ENCODE measurements at places on chromosomes 7 and 10.

- DNase-seq, result no peak
Observed at GRCh38 chr7:155996718-155997280, 184.5 kb upstream of the SHH start.

DNA sequence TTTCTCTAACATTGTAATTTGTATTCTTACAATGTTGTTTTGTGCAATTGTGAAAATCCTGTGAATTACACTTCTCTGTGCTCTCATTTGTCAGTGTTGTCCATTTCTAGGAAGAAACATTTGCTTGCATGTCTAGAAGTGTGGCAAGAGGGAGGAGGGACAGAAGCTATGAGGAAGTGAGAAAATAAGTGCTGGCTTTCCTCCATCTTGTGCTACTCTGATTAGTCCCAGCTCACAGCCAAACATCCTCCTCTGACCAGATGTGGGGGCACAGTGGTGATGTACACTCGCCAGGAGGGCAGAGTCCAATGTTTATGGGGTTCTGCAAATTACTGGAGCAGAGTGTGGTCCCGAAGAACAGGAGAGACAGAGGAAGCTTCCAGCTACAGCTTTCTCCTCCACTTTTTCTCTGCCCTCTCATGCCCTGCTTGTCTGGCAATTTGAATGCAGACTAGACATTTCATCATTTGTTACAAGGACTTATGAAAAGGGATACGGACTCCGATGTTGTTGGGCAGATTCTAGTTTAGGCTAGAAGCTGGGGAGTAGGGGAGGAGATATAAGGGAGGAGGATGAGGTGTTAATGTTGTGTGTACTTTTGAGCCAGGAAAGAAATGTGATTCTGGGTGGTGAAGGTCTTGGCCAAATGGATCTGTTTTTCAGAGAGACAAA is 131.0 kb upstream of the C1GALT1 start:
- DNase-seq, result no peak

GRCh38 chr7:115292381-115292780 is 370.5 kb downstream of the MDFIC start:
- DNase-seq, result no peak

- DNase-seq, result no peak
Observed at GRCh38 chr10:89373916-89374711, 3.7 kb upstream of the IFIT1B start.

GRCh38 chr7:32536585-32536984 is 41.3 kb downstream of the AVL9 start:
- no peak for DNase-seq

GRCh38 chr10:70785190-70785589 is at the start of gene TBATA:
Gene TBATA, minus strand, starts transcription at chr10:70785377. Its CDS starts 1,998 bp downstream, at chr10:70783379.
- no peak for DNase-seq

DNA sequence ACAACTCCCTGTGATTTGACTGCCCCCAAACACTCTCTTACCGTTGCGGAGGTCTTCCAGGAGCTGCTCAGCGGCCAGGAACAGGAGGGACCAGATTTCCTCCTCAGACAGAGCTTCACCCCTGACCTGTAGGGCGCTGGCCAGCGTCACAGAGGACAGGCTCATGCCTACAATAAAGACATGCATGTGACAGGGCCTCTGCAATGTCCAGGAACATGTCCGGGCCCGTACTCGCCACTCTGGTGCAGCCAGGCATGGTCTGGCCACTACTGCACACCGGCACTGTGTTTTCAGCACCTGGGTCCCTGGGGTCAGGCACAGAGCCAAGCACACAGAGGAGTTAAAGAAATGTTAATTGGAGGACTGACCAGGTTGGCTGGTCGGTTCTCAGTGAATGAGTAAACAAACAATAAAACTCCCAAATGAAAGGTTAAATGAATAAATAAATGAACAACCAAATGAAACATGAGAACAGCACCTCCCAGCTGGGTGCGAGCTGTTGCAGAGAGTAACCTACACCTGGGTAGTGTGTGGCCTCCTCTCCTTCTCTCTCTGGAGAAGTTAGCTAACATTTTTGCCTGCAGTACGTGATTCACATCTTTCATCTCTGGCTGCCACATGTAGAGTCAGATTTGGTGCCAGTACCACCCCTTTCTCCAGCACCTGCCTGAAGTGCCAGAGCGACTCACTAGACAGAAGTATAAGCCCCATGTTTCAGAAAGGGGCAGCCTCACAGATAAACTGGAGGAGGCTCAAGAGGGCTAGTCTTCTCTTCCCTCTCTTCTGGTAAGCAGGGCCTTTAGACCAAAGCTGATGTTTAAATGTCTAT is 22.8 kb downstream of the FRMPD2 start:
- no peak for DNase-seq

- no peak for DNase-seq
Observed at GRCh38 chr7:155844526-155844925, 32.3 kb upstream of the SHH start.

- DNase-seq, result no peak
Observed at GRCh38 chr10:125627646-125628045, 55.3 kb downstream of the TEX36 start.

GRCh38 chr7:572416-573268 is 53.0 kb upstream of the PDGFA start:
- DNase-seq, result peak; percentile 70

DNA sequence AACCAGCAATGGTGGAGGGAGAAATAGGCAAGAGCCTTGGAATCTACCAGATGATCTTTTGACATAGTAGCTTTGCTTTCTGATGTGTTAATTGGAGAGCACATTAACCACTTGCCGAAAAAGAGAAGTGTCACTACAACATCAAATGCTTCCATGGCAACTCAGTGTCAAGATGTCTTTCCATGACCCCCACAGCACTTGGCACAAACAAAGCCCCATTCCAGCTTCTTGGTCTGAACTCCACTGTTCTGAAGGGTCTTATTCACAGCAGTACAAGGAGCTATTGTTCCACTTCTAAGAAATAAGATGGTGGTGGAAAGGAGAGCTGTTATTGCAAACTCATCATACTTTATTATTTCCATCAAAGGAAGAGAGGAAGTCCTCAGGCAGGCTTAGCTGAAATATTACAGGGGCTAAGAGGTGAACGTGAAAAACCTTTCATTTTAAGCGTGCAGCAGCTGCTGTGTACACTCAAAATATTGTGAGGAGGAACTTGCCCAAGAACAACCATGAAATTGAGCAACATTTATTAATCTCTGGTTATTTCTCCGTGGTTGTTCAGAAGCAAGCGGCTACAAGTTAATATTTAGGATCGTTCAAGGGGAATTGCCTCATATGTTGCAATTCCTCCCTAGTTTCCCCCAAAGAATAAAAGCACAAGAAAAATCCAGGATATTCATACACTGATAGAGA is 354.8 kb upstream of the CELF2 start:
- DNase-seq, result no peak

DNA sequence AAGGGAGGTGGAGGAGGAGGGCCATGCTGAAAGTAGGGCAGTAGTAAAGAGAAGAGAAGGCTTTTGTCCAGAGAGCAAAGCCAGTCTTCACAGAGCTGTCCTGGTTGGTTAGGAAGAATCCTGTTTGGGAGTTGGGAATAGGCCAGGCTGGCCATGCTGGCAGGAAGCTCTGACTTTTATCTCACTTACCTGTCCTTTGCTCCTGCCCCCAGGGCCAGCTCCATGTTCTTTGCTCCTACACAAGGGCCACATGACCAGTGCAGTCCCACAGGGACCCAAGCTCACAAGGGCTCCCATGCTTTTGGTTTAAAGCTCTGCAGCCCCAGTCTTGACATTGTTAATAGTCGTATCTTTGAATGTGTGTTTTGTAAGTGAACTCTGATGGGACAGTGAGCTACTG is 161.6 kb upstream of the KMT2E start:
- DNase-seq, result no peak

GRCh38 chr10:126006264-126006663 is 109.9 kb downstream of the FANK1 start:
- DNase-seq, result no peak

- no peak for DNase-seq
Observed at GRCh38 chr10:72254813-72255568, 18.7 kb upstream of the DDIT4 start.

DNA sequence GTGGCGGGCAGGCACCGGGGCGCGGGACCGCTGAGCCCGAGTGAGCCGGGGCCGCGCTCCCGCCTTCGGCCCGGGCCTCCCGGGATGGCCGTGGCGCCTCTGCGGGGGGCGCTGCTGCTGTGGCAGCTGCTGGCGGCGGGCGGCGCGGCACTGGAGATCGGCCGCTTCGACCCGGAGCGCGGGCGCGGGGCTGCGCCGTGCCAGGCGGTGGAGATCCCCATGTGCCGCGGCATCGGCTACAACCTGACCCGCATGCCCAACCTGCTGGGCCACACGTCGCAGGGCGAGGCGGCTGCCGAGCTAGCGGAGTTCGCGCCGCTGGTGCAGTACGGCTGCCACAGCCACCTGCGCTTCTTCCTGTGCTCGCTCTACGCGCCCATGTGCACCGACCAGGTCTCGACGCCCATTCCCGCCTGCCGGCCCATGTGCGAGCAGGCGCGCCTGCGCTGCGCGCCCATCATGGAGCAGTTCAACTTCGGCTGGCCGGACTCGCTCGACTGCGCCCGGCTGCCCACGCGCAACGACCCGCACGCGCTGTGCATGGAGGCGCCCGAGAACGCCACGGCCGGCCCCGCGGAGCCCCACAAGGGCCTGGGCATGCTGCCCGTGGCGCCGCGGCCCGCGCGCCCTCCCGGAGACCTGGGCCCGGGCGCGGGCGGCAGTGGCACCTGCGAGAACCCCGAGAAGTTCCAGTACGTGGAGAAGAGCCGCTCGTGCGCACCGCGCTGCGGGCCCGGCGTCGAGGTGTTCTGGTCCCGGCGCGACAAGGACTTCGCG is 534 bp downstream of the FZD9 start:
- DNase-seq, result no peak

DNA sequence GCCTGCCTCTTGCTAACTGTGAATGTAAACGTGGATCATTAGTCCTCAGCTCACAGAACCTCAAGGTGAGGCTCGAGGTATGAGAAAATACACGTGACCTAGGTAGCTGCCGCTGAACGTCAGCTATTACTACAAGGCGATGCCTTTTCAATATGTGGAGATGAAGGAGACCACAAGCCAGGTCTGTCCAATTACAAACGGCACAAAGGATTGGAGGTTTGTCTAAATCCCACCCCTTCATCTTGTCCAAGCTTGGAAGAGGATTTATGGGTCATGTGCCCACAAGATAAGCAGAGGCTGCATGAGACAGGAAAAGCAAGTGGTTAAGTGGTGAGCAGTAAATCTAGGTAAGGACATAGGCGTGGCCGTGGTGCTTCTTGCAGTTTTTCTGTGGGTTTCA is 3.4 kb downstream of the H2BK1 start:
- DNase-seq, result no peak

Data from NT2/D1 (cell line).